ENCODE measurements at places on chromosomes 3 and 15.

DNA sequence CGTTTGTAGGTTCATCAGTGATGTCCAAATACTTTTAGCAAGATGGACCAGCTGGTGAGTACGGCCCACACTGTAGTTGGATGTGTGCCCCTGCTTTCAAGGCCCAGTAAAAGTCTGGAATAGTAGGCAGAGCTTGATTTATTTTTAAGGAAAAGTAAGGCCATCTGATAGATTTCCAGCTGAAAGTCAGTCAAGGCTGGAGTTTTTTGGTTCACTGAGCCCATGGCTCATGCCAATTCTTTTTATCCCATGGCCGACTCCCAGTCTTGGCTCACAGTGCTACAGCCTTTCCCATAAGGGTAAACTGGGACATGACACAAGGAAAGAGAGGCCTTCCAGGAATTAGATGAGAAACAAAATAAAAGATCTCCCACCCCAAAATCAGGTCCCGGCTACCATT, 13.5 kb downstream of the CCDC80 start:
- no peak for DNase-seq

DNA sequence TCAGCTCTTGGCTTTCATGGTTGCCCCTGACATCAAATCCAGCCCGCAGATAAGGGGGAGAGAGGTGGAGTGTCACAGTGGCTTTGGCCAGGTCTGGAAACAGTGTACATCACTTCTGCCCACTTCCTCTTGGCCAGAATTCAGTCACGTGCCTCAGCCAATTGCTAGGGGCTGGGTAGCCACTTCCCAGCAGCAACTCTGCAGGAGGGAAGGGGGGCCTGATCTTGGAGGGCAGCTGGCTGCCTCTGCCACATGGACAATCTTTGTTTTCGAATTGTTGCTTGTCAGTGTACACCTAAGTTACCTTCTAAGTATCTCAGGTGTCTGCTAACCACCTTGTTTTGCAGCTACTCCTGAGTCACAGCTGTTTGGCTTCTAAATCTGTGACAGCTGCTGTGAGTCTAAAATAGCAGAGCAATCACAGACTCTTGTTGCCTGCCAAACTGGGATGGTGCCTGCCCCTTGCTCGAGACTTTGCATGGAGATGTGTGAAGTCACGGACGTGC, 41.0 kb upstream of the LIMD1 start:
- DNase-seq: no peak

DNA sequence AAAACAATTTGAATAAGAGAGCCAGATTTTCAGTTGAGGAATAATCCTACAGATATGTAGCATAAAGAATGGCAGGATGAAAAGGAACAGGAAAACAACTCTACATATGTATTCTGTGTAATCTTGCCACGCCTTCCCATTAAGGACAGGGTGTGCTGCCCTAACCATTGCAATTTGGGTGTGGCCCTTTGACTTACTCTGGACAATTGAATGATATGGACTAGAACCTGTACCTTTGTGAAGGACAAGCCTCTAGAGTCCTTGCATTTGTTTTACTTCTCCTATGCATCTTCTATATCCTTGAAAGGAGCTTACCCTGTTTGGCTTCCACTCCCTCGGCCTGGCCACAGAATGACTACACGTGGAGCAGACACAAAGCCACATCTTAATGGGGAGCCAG, 1261.6 kb upstream of the GBE1 start:
- DNase-seq: no peak

DNA sequence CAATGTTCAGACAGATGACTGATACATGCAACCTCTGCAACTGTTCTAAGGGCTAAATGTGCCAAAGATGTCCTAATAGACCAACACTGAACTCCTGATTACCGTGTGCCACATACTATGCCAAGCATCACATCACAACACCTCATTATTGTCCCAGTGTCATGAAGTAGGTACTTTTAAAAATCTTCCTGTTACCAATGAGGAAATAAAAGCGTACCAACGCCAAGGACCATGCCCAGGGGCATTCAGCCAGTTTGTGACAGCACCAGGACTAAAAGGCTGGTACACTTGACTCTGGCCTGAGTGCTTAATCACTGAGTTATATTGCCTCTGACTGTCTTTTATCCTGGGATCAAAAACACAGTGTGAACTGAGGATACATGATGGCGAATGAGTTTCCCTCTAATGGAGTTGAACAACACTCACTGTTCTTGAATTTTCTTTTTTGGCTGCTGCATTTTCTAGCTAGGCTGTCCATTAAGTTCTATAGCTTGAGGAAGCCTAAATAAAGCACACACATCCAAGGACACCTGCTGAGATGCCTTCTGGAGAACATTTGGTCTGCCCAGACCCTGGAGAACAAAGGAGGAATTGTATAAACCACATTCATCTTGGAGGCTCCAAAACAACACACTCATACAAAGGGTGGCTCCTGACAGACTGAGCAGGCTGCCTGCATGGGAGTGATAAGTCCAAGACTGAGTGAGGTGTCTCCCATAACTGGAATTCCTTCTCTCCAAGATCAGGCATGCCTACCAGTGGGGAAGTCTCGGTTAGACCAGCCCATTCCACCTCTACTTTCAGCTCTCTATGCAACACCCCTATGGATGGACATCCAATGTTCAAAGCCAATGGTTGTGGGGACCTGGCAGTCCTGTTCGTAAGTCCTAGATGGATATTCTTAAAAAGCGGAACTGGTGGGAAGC, 126.7 kb upstream of the PRICKLE2 start:
- DNase-seq: no peak

DNA sequence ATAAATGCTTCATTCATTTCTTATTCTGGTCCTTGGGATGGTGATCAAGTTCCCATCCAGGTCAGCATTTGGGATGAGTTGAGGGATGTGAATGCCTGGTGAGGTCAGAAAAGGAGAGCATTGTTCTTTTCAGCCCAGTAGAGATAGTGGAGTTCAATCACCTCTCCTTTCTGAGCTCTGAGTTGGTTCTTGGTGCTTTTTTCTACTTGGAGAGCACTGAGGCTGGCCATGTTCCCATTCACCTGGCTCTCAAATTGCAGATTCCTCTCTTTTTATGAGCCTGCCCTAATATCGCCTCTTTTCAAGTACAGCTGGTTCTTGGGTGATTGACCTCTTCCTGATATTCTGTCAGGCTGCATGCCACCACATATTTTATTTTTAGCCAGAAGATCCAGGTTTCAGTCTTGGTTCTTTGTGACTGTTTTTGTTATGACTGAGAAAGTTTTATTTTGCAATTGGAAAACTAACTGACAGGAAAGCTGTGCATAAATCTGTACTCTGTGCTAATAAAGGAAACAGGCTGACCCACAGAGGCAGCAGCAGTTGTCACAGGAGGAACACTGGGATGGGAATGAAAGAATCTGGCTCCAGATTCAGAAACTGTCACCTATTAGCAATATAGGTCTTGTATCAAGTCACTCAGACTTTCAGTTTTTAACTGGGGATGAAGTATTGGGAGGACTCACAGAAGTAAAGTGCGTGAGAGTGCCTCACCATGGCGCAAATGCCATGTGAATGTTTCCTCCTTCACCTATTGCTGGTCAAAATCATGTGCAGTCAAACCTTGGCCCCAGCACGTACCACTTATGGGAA, 10.7 kb downstream of the AQP9 start:
- DNase-seq: no peak

DNA sequence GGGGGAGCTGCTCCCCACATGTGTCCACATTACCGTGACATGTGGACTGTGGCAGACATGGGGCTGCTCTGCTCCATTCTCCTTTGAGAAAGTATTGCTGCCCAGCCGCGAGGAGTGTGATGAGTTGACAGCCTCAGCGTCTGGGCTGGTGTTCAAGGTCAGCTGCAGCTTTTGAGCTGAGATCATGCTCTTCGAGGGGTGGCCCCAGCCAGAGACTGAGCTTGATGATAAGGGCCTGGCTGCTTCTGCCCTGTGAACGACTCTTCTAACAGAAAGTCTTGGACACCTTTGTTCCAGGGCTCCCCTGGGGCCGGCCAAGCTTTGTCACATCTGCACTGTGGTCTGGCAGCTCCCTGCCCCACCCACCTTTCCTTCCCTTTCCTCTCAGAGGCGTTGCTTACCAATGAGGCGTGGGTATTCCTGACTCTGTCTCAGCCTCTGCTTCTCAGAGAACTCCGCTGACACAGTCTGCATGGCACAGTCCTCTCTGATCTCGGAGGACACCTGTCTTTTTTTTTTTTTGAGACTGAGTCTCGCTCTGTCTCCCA, 86.6 kb downstream of the CHRD start:
- DNase-seq: no peak

- no peak for DNase-seq
Measured at GRCh38 chr15:40595219-40595618, 1.2 kb downstream of the KNL1 start.

- no peak for DNase-seq
Measured at GRCh38 chr3:157611536-157612076, 108.4 kb upstream of the VEPH1 start.

DNA sequence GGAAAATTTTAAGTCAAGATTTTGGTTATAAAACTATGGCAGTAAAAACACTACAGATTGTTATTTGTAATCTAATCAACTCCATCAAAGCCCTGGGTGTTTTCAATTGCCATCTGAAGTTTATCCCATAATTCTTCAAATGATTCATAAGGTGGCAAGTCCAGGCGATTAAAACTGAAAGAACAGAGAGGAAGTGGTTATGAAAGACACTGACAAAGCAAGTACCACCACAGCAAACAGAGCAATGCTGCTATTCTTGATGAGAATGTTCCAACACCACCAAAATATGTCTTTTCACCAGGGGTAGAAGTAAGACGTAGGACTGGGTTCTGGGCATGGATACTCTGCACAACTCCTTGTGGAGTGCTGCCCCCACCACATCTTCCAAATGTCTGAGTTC, 86.9 kb upstream of the PRTG start:
- DNase-seq: no peak

DNA sequence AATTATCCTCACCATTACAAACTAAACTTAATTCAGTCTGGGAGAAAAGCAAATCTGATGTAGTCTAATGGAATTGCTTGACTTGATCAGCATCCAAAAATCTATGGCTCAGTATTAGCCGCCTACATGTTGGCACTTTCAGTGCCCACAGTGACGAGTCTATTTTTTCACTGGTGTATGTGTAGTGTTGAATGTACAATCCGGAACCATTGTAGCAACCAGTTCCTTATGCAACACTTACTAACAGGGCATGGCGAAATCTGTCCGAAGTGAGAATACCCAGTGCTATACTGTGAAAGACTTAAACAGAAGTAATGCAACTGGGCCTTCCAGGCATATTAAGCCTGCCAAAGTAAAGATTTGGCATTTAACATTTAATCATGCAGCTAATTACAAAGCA, 18.6 kb downstream of the LRRN1 start:
- DNase-seq: no peak

DNA sequence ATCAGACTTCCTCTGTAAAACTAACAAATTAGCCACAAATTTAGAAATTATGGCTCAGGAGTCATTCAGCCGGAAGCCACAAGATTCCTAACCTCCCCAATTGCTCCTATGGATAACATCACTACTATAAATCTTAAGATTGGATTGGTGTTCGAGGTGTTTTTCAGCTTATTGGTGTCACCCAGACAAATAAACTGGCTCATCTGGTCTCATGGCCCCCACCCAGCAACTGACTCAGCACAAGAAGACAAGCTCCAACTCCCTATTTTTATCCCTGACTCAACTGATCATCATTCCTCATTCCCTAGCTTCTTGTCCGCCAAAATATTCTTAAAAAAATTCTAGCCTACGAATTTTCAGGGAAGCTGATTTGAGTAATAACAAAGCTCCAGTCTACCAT, 135.1 kb upstream of the STRIT1 start:
- DNase-seq: no peak

- DNase-seq: no peak
Measured at GRCh38 chr3:126854666-126855065, 128.2 kb upstream of the PLXNA1 start.

- DNase-seq: no peak
Measured at GRCh38 chr3:10353661-10354360, 32.9 kb upstream of the SEC13 start.

- DNase-seq: no peak
Measured at GRCh38 chr15:46855388-46855787, 861.9 kb upstream of the SEMA6D start.

DNA sequence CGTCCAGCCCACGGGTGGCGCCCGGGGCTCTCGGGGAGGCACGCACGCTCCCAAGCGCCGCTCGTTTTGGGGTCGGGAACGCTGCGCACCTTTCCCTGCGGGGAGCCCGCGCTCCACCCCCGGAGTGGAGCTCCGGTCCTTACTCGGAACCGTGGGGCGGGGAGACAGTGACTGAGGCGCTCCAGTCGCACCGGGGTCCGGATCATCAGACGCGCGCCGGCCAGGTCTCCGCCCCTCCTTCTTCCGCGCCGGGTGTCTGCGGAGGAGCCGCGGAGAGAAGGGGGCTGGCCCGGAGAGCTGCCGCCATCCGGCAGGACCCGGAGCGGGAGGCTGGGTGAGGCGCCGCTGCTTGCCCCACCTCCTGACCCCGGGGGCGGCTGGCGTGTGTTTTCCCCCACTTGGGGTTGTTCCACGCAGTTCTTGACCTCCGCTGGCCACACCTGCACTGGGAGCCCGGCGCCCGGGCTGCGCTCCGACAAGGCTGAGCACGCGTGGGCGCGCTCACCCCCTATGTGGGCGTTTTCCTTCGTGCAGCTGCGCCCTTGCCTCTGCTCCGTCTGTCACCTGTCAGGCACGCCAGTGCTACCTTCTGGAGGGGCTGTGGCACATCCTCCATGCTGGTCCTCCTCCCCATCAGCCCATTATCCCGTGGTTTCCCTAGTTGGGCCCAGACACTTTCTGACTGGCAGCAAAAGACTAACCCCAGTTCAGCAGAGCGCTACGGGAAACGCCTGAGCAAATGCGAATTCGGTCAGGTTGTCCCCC, at the start of gene MCF2L2:
TSS of gene MCF2L2 (minus strand) at position 173 of the 765 bp plus-strand sequence. CDS start 642 bp downstream, outside the sequence.
- peak; percentile 84 for DNase-seq

DNA sequence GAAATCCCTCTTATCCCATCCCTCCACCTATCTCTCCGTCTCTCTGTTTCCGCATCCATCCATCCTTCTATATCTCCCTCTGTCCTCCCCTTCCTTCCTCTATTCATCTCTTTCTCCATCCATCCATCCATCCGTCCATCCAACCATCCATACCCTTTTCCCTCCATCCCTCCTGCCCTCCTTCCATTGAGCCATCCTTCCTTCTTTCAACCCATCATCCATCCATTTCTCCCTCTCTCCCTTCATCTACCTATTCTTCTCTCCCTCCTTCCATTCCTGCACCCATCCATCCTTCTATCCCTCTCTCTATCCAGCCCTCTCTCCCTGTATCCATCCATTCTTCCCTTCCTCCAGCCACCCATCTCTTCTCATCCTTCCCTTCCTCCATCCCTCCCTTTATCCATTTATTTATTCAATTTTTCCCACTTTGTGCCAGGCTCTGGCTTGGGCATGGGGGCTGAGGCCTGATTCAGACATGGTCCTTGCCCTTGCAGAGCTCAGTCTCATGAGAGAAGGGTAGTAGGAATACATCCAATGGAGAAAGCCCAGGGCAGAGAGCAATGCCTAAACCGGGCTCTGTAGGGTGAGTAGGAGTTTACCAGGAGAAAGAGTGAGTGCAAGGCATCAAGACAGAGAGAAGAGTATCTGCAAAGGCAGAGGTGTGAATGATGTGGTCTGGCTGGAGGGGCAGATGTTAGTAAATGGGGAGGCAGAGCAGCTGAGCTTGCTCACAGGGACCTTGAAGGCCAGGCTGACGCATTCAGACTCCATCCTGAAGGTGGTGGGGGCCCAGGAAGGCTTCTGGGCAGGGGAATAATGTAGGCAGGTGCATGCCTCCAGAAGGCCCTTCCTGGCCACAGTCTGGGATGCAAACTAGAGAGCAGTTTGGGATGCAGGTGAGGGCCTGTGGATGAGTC, 19.5 kb upstream of the FBLN2 start:
- no peak for DNase-seq

GRCh38 chr3:153974614-153975013, 146.6 kb upstream of the ARHGEF26 start:
- DNase-seq: no peak

- no peak for DNase-seq
Measured at GRCh38 chr3:111128884-111129283, 57.3 kb downstream of the NECTIN3 start.

Measured in NCI-H1105 treated with DMSO at 0.1 percent for 48 hours (cell line).